Colonic mucosa (tissue), 4 donors: ENCODE measurements at places on chromosomes 7 and 10. TPM values are rescaled to one million over a fixed set of nuclear protein-coding genes. Genes with fewer than 3 reads are reported as not detected.

DNA sequence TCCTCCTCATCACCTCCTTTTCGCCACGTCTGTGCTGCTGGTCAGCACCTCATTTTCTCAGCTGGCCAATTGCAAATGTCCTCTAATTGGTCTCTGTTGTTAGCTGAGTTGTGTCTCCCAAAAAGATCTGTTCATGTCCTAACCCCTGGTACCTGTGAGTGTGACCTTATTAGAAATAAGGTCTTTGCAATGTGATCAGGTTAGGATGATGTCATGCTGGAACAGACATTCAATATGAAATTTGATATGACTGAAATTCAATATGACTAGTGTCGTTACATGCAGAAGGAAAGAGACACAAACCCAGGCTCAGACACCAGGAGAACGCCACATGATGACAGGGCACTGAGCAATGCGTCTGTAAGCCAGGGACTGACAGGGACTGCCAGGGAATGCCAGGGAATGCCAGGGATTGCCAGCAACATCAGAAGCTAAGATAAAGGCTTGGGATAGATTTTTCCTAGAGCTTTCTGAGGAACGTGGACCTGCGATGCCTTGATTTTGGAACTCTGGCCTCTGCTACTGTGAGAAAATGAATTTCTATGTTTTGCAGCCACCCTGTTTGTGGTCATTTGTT is 77.5 kb upstream of the CXCL12 start:
- no peaks in the 10 kb centered on the region for H3K27me3 ChIP-seq
- DNase-seq: no peak
- no peaks in the 10 kb centered on the region for H3K36me3 ChIP-seq
- no peak overlapping the region for H3K4me3 ChIP-seq
- H3K27ac ChIP-seq: no peak overlapping the region
- H3K4me1 ChIP-seq: no peaks in the 10 kb centered on the region

DNA sequence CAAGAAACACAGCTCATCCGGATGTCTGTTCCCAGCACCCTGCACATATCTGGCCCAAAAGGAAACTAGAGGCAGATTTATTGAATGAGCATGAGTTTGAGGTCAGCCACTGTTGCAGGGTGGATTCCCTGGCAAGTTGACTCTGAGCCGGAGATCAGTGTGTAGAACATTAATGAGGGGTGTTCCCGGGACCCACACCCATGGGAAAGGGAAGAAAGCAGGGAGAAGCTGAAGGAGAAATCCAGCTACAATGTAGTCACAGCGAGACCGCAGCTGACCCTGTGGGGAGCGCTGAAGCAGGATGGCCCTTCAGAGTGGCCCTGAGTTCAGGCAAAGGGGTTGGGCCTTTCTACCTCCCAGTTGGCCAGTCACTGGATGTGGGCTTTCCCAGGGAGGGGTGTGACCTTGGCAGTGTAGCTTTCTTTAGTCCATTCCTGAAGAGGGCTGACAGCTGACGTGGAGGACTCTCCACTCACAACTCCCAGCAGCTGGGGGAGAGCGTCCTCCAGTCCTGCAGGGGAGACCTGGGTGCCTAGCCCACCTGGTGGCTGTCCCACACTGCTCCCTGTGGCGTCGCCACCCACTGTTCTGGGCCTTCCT is 324.2 kb upstream of the ZMIZ1 start:
- H3K4me3 ChIP-seq: no peak overlapping the region
- no peaks in the 10 kb centered on the region for H3K27me3 ChIP-seq
- H3K36me3 ChIP-seq: no peaks in the 10 kb centered on the region
- no peaks in the 10 kb centered on the region for H3K4me1 ChIP-seq

Gene FKBP9
- total RNA-seq: 73.2 TPM

Gene SPDYE6
- not detected for total RNA-seq

- no peak overlapping the region for H3K27ac ChIP-seq
- H3K36me3 ChIP-seq: peaks cover 20% of the 10 kb centered on the region
- H3K4me1 ChIP-seq: no peaks in the 10 kb centered on the region
- H3K4me3 ChIP-seq: no peak overlapping the region
Observed at GRCh38 chr10:59805014-59805413, 51.8 kb upstream of the MRLN start.

DNA sequence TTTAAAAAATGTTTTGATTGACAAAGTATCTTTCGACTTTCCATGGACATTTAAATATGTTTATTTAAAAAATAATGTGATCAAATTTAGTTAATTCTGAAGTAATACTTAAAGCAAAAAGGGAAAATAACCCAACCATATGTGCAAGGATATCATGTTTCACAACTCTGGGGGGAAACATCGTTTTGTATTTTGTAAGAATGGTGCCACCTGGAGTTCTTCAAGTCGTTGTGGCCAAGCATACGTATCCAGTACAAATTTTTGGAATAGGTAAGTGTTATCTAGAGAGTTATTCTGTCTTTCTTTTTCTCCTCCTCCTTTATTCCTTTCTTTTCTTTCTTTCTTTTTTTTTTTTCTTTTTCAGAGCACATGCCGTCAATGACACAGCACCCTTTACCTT is 176.2 kb upstream of the CSTF2T start:
- no peak for DNase-seq
- H3K36me3 ChIP-seq: no peaks in the 10 kb centered on the region
- H3K4me1 ChIP-seq: no peaks in the 10 kb centered on the region
- no peak overlapping the region for H3K4me3 ChIP-seq

- no peaks in the 10 kb centered on the region for H3K36me3 ChIP-seq
- DNase-seq: no peak
- no peaks in the 10 kb centered on the region for H3K27me3 ChIP-seq
- no peak overlapping the region for H3K4me3 ChIP-seq
Observed at GRCh38 chr10:48929413-48929990, 10.1 kb downstream of the LRRC18 start.

GRCh38 chr10:45505311-45505710 is 131.3 kb downstream of the ALOX5 start:
- H3K4me3 ChIP-seq: no peak overlapping the region
- no peak overlapping the region for H3K27ac ChIP-seq
- no peaks in the 10 kb centered on the region for H3K27me3 ChIP-seq
- no peaks in the 10 kb centered on the region for H3K36me3 ChIP-seq
- H3K4me1 ChIP-seq: no peaks in the 10 kb centered on the region
- DNase-seq: no peak

Gene BRI3
- 152 TPM for total RNA-seq

GRCh38 chr10:118534136-118534535 is 61.3 kb downstream of the PRLHR start:
- H3K4me1 ChIP-seq: no peaks in the 10 kb centered on the region
- no peak for DNase-seq
- H3K36me3 ChIP-seq: no peaks in the 10 kb centered on the region
- H3K27me3 ChIP-seq: no peaks in the 10 kb centered on the region

GRCh38 chr10:33453081-33454025 is 118.9 kb upstream of the NRP1 start:
- DNase-seq: no peak
- H3K36me3 ChIP-seq: no peaks in the 10 kb centered on the region
- H3K4me3 ChIP-seq: no peak overlapping the region

DNA sequence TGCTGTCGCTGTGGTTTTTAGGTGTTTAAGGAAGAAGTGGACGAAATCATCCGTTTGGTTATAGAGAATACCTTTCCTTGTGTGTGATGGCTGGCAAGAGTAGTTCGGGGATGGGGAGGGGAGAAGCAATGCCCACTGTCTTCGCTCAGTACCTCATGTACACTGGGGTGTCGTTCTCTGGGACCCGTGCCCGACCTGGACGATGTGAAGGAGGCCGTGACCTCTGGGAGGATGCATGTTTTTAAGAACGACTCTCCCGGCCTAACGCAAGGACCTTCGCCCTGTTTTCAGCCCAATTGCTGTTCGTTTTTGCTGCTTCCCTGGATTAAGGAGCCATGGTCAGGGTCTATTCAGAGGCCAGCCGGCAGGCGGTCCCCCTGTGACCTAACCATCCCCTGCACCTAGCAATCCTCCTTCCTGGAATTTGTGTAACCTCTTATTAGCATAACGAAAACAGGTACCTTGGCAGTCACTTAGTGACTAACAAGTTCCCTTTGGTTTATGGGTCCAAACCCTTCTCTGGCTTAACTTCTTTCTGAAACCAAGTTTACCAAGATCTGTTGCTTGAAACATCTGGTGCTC is 1.3 kb downstream of the NFE2L3 start:
- H3K27ac ChIP-seq: peak overlapping the region; percentile 55
- H3K36me3 ChIP-seq: no peaks in the 10 kb centered on the region
- H3K4me3 ChIP-seq: peak overlapping the region; percentile 66
- no peaks in the 10 kb centered on the region for H3K27me3 ChIP-seq

Gene ADRB1
- total RNA-seq: 0.59 TPM

DNA sequence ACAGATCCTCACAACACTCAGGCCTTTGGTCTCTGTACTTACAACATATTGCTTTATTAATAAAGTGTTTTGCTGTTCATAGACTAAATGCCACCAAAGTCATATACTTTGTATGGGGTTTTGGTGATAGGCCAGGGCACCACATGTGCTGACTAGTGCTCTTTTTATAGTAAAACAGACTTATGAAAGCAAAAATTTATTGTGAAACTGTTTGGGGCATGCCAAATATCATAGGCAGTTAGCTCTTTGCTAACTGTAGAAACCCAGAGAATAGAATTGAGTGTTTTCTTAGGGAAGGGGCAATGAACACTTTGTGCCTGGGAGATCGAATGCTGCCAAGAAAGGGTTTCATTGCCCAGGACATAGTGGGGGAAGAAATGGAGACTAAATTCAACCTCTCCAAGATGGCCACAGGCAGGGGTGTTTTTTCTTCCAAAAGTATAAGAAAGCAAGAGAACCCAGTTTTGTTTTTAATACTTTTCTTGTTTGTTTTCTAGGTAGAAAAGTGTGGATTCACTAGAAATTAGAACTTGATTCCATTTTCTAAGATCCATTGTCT is 142.7 kb downstream of the TRIL start:
- no peaks in the 10 kb centered on the region for H3K27me3 ChIP-seq
- no peaks in the 10 kb centered on the region for H3K4me1 ChIP-seq
- no peak overlapping the region for H3K27ac ChIP-seq
- H3K4me3 ChIP-seq: no peak overlapping the region
- no peaks in the 10 kb centered on the region for H3K36me3 ChIP-seq
- no peak for DNase-seq

Gene CD36
- total RNA-seq: 8.7 TPM

DNA sequence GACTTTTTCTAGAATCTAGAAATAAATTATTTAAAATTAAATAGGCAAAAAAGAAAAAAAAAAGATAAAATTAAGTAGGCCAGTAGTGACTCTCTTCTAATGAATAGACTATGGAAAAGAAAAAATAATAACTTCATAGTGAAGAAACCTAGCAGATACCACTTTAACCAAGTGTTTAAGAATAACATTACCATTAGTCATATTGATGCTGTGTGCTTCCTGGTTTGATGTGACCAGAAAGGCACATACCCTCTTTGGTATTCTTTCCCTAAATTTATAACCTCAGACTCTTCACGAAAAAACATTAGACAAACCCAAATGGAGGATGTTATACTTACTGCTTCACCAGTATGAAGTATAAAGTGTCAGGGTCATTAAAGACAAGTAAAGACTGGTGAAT is 42.6 kb downstream of the KIF20B start:
- H3K4me3 ChIP-seq: no peak overlapping the region
- no peaks in the 10 kb centered on the region for H3K36me3 ChIP-seq
- DNase-seq: no peak
- no peaks in the 10 kb centered on the region for H3K27me3 ChIP-seq
- H3K4me1 ChIP-seq: no peaks in the 10 kb centered on the region
- H3K27ac ChIP-seq: no peak overlapping the region

Gene EBF3
- total RNA-seq: 0.80 TPM

DNA sequence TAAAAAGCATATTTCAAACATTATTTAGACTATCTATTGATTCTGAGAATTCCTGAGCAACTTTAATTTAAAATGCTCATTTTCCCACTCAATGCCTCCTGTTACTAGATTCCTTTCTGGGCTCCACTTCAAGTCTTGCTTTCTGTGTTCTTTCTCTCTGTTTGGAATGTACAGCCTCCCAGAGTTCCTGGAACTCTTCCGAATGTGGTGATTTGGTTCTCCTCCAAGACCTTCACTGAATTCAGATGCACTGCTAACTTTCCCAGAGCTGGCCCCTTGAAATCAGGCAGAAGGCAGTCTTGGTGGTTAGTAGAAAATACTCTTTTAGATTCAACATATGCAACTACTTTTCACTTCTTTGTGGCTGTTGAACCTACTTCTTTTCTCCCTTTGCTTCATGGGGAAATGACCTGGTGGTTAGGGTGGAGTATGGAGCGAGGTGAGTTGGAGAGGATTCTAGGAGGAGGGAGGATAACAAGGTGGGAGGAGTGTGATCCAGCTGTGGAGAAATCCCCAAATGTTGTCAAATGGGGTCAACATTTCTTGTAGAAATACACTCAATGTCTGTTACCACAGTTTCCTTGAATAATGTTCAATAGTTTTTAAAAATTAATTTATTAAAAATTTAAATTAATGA is 27.9 kb upstream of the CCDC7 start:
- no peaks in the 10 kb centered on the region for H3K27me3 ChIP-seq
- H3K4me3 ChIP-seq: no peak overlapping the region
- H3K27ac ChIP-seq: no peak overlapping the region
- no peak for DNase-seq

- H3K27me3 ChIP-seq: no peaks in the 10 kb centered on the region
- no peak overlapping the region for H3K4me3 ChIP-seq
- H3K36me3 ChIP-seq: no peaks in the 10 kb centered on the region
- H3K27ac ChIP-seq: no peak overlapping the region
- H3K4me1 ChIP-seq: no peaks in the 10 kb centered on the region
Observed at GRCh38 chr7:45216181-45216580, 58.6 kb downstream of the RAMP3 start.

- no peak overlapping the region for H3K4me3 ChIP-seq
- H3K27ac ChIP-seq: no peak overlapping the region
- no peak for DNase-seq
- H3K27me3 ChIP-seq: no peaks in the 10 kb centered on the region
- no peaks in the 10 kb centered on the region for H3K4me1 ChIP-seq
Observed at GRCh38 chr7:46463170-46463569, 542.1 kb upstream of the IGFBP3 start.

DNA sequence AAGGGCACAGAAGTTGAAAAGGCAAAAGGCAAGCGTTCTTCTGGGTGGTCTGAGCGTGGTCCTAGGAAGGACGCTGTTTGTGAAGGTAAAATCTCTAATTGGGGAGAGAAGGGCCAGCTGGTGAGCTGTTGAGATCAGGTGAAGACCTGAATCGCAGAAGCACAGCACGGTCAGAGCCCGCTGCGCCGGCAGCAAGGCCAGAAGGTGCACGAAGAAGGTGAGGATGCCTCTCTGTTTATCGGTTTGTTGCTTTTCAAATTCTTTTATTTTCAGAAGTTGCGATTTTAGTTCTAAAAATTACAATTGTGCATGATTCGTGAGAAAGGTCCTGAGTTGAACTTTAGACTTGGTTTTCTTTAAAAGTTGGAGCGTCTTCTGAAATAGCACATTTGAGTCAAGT is 247.8 kb upstream of the FOXK1 start:
- H3K36me3 ChIP-seq: no peaks in the 10 kb centered on the region
- H3K27ac ChIP-seq: no peak overlapping the region
- H3K27me3 ChIP-seq: no peaks in the 10 kb centered on the region

Gene EPHA1
- total RNA-seq: 18.4 TPM

DNA sequence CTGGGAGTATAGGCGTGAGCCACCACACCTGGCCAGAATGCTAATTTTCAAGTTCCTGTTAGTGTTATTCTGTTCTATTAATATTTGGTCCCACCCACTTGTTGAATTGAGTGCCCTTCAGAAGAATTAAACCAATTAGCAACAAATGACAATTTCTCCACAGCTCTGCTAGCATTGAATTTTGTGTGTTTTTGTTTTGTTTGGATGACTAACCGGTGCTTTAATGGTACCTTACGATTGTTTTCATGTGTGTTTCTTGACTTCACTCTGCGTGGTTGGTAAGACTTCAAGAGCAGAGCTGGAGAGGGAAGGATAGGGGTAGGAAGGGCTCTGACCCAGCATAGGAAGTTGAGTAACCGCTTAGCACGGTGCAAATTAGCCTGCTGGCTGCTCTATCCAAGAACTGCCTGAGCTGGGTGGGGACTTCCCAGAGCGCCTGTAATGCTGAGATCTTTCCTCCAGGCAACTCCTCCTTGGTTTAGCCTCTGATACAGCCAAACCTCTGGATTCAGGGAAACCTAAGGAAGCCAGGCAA is 4.6 kb downstream of the ARPC1B start:
- H3K4me1 ChIP-seq: peaks cover 10% of the 10 kb centered on the region
- H3K4me3 ChIP-seq: no peak overlapping the region
- H3K36me3 ChIP-seq: no peaks in the 10 kb centered on the region
- H3K27me3 ChIP-seq: no peaks in the 10 kb centered on the region
